ENCODE measurements at places on chromosomes 7 and 10.

- DNase-seq = no peak
These were observed 10.4 kb upstream of the LMBR1 start for GRCh38 chr7:156903232-156903909.

DNA sequence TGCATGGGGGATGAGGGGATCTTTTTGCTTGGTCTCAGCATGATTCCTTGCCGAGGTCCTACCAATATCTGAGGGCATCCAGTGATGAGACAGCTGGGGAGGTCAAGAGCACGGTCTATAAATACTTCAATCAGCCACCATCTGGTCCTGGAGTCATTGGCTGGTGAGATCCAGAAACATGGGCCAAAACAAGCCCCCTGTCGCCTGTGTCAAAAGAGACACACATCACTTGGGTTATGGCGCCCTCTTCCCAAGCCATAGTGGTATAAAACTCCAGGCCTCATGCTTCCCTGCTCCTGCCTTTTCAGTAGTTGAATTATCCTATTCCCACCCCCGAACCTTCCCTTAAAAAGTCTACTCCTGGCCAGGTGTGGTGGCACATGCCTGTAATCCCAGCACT, 60.9 kb downstream of the SLC35B4 start:
- no peak for DNase-seq

GRCh38 chr10:93471110-93471651, 11.0 kb downstream of the MYOF start:
- DNase-seq = peak; percentile 94

DNA sequence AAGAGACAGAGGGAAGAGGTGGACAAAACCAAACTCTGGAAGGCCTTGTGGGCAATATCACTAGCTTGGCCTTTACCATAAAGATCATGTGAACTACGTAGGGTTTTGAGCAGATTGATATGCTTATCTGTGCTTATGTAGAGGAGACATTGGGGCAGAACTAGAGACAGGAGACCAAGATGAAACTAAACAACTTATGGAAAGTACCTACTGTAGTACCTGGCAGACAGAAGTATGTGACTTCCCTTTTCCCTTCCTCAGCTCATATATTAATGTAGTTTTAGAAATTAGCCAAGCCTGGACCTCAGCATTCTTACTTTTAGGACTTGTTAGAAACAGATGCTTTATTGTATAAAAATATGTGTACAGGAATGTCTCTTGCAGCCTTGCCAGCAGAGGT, 14.0 kb upstream of the IL6 start:
- no peak for DNase-seq

GRCh38 chr10:5844345-5845055, 31.3 kb upstream of the GDI2 start:
- DNase-seq = no peak

DNA sequence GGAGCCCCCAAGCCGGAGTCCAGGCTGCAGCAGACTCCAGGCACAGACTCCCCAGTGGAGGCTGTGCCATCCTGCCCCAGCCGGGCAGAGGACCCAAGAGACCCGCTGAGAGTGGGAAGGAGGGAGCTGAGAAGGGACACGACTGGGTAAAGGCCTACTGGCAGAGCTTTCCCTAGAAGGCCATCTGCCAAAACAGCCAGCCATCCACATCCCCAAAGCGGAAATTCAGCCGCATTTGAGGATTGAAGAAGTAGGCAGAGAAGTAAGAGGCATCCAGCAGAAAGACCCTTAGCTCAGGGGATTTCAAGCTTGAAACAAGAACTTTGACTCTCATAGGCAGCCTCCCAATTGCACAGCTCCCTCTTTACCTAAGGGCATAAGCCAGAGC, 857 bp downstream of the CPXM2 start:
- DNase-seq = no peak

DNA sequence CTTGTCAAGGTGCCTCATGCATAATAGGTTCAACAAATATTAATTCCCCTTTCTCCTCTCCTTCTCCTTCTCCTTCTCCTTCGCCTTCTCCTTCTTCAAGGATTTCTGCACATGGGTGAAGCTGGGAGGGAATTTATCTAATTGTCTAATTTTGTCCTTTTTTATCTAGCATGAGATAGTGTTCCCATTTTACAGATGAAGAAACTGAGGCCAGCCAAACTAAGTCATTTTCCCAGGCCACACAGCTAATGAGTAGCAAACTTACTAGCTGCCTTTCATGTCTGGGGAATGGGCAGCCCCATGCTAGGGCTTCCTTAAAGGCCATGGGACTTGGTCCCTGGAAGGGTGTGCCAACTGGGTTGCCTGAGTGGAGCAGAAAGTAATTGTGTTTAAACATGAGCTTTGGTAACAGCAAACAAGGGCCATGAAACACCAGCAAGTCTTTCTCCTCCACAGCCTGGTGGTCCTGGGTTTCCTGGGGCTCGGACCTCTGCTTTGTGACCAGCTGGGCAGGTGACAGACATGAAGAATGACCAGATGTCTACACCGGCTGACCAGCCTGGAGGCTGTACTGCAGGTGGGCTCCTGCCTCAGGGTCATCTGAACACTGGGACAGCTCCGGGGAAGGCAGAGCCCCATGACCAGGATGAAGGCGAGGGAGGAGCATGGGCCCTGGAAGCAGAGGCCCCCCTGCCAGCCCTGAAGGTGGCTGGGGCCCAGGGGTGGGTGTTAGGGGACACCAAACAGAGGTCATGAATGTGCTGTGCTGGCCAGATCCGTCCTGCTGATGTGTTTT, 138.0 kb downstream of the PTPN20 start:
- DNase-seq = no peak

GRCh38 chr7:108026116-108026515, 23.2 kb upstream of the LAMB1 start:
- no peak for DNase-seq

DNA sequence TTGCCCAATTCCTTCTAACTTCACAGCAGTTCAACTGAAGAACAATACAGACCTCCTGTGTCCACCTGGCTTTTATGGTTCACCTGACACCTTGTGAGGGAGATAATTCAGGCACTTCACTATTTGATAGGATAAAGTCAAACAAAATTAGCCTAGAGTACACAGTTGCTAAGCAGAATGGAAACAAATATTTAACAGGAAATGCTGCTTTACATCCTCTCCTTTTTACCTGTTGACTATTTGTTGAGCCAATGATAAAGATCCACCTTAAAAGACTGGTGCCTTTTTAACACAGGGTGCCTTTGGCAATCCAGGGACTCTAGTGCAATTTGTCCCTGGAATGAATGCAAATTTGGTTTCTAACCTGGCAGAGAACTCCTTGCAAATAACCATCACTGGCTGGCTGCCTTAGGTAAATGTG, 39.8 kb downstream of the ITPRID1 start:
- no peak for DNase-seq

DNA sequence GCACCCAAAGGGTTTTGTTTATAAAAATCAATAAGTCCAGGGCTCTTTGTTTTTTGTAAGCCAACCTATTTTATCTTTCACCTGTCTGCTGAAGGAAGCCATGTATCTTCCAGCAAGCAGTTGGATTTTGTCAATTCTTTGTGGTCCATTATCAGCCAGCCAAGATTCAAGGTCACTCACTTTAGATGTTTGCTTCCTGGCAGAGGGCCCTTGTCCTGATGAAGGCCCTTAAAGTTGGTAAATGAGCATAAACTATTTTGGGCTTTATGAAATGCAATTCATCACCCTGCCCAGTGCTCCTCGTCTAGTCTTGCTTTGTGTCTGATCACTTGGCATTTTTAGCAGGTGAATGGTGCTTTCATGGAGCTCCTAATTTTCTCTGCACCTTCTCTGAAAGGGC, 1004.2 kb downstream of the GRID1 start:
- no peak for DNase-seq

GRCh38 chr7:157684157-157684908, 347.5 kb downstream of the DNAJB6 start:
- no peak for DNase-seq

DNA sequence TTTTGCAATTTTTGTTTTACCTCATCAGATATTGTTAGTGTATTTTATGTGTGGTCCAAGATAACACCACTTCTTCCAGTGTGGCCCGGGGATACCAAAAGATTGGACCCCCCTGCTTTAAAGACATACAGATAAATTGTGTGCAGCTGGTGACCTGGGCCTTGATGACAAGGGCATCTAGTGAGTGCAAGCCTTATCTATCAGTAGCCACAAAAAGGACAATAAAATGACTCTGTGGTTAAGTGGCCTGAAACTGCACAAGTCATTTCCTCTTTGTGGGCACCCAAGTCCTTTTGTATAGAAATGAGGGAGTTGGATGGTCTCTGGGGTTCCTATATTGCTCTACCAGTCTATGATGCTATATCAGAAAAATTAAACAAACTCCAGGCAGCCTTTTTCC, 98.1 kb downstream of the PARD3 start:
- no peak for DNase-seq

- no peak for DNase-seq
These were observed 34.9 kb downstream of the R3HCC1L start for GRCh38 chr10:98169379-98169778.

GRCh38 chr10:96665306-96665705, 55.0 kb downstream of the PIK3AP1 start:
- peak; percentile 19 for DNase-seq

- no peak for DNase-seq
These were observed 71.1 kb downstream of the LYZL2 start for GRCh38 chr10:30558411-30558810.

DNA sequence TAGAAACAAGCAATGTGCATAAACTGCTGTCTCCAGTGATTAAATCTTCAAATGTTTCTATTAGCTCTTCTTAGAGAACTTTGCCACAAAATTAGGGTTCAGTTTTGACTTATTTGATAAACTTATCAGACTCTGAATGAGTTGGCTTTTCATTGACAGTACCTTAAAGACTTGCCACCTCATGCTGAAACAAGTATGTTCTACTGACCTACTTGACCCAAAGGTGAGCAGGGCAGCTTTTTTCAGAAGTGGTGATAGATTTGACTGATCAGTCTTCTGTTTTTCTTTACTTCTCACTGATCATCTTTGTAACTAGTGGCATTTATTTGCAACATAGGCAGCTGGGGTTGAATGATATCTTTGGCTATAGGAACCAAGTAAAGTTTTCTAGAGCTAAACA, 7.8 kb downstream of the ZNF277 start:
- no peak for DNase-seq

DNA sequence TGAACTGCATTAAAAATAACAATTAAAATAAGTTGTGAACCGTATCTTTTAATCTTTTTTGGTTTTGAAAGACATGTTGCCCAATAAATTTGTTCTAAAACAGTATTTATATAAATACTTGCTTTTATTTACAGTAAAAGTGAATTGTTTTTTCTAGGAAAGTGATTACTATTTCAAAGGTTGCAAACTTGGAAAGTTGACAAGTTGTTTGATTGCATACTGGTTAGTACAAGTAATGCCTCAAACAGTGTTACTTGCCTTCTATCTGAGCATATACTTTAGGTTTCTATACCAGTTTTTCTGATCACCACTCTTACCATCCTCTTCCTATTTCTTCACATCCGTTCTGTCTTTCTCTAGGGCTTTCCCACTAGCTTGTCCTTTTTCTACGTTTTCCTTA, 212.6 kb downstream of the FOXP2 start:
- DNase-seq = no peak

DNA sequence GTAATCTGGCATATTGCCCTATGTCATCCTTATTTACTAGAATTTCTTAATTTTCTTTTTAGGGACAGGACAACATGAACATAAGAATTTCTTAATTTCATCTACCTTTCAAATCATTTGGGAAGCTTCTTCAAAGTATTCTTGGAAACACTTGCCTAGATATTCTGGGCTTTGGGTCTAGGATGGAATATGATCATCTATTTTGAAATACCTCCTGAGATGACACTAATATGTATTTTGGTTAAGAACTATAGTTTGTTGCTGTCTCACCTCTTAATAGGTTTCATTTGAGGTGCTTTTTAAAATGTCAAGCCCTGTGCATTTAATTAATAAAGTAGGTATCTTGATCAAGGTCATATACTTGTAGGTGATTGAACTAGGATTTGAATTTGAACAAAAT, 49.1 kb downstream of the SEPTIN7 start:
- no peak for DNase-seq

Data from stromal cell of bone marrow (primary cell).